ENCODE measurements at places on chromosomes 11 and 22.

DNA sequence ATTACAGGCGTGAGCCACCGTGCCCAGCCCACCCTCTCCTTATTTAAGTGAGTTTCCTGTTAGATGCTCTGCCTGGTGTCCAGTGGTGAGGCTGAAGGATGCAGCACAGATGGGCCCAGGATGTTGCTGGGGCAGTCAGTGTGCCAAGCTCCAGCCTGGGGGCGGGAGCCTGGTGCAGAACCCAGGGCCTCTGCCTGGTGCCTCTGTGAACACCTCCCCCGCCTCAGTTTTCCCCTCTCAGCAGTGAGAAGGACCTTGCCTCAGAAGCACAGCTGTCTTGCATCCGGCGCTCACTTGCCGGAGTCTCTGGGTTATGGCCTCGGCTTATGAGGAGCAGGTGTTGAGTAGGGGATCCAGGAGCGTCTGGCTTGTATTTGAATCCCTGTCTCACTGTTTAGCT is 116.2 kb downstream of the KIAA1671 start:
- peak; percentile 71 for DNase-seq

DNA sequence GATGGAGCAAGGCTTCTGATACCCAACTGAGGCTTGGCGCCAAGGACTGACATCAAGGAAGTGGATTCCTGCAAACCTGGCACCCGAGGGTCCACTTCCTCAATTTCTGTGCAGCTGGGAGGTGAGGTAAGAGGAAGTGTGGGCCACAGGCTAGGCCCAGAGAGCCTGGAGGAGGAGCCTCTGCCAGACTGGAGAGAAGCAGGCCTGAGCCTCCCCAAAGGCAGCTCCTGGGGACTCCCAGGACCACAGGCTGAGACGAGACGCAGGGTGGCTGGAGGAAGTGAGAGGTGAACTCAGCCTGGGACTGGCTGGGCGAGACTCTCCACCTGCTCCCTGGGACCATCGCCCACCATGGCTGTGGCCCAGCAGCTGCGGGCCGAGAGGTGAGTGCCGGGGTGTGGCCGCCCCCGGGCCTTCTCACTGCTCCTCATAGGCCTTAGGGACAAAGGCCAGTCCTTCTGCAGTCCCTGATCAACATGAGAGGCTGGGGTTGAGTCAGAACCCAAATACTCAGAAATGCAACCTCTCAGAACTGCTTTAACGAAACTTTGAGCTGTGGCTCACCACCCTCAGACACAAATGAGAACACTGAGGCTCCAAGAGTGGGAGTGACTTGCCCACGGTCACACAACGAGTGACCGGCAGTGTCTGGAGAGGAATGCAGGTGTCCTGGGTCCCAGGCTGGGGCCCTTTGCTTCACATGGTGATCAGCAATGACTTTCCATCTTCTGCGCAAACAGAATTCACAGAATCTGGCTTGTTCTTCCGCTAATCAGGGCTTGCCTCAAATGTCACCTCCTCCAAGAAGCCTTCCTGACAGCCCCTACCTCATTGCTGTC is at the start of gene NCF4:
NCF4 (plus strand) TSS at position 186 of the 839 bp plus-strand sequence; CDS start at position 352, 166 bp downstream.
- DNase-seq, result peak; percentile 76

- DNase-seq, result no peak
These were observed 23.9 kb upstream of the MICAL2 start for GRCh38 chr11:12086271-12087074.

- DNase-seq, result no peak
These were observed 21.4 kb downstream of the USP35 start for GRCh38 chr11:78210000-78210608.

GRCh38 chr11:61140416-61140815 is 20.8 kb downstream of the VPS37C start:
- no peak for DNase-seq

GRCh38 chr11:115421352-115421991 is 82.7 kb downstream of the CADM1 start:
- no peak for DNase-seq

DNA sequence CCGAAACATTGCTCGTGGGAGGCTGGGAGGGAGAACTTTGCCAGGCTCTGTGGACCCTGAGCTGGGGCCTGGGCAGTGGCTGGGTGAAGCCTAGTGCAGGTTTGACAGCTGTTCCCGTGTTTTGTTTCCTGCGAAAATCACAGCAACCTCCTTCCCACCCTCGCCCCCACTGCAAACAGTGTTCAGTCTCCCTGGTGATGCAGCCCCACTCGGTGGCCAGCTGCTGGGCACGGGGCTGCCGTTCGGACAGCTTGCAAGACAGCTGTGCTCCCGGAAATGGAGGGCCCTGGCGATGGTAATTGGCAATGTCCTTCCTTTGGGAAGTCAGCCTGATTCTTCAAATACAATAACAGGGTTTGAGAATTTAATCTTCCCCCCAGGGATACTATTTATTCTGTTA is 10.4 kb upstream of the GAL start:
- DNase-seq, result no peak

GRCh38 chr11:13065200-13065787 is 56.2 kb downstream of the RASSF10 start:
- DNase-seq, result no peak

DNA sequence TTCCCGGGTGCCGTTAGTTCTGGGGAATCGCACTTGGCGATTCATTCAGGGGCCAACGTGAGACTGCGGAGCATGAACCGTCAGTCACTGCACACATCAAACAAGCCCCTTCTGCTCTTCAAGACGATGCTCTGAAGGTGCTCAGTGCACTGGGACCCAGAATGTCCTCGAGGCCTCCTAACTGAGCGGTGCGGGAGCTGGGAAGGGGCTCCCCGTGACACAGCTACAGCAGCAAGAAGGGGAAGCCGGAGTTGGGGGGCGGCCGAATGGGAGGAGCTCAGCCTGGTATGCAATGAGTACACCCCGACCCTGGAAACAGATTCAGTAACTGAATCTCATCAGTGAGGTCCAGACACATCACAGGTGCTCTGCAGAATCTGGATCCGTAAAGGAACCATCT is 150.8 kb downstream of the SHANK2 start:
- no peak for DNase-seq

DNA sequence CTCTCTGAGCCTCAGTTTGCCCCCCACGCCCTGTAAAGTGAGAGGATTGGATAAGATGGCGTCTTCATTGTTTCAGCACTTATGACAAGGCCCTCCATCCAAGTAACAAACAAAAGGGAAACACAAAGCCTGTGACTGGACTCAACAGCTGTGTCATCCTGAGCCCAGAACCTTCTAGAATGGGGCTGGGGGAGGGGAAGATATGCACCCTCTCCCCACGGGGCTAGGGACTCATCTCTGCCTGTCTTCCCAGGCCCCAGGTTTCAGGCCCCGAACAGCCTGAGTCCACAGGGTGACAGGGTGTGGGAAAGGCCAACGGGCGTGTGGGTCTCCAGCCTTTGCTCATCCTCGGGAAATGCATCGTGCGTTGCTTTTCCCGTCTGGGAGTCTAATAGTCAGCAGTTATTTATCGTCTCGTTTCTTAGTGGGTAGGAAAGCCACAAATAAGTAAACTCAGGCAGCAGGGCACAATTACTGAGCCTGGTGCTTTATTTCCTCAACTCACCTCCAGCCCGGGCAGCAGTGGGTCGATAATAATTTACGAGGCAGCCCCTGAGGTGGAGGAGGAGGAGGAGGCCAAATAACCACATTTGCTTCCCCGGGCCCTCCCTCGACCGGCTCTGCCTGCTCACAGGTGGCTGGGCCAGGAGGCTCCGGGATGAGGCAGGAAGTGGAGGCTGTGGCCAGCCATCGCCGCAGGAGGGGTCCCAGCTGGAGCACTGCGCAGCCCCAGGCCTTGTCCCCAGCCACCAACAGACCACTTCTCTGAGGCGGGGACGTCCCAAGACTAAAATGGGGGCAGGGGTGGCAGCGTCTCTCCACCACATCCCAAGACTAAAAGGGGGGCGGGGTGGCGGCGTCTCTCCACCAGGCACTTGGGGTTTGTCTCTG is 54.4 kb downstream of the FLRT1 start:
- DNase-seq, result no peak

- peak; percentile 38 for DNase-seq
These were observed at the start of gene CYB5R2 for GRCh38 chr11:7672960-7673723. Gene CYB5R2, minus strand, starts transcription at chr11:7673500. Its CDS starts 675 bp downstream, at chr11:7672825.

- no peak for DNase-seq
These were observed 4.3 kb downstream of the CBX7 start for GRCh38 chr22:39148026-39148726.

GRCh38 chr11:16382638-16383380 is 26.5 kb upstream of the SOX6 start:
- DNase-seq, result no peak

DNA sequence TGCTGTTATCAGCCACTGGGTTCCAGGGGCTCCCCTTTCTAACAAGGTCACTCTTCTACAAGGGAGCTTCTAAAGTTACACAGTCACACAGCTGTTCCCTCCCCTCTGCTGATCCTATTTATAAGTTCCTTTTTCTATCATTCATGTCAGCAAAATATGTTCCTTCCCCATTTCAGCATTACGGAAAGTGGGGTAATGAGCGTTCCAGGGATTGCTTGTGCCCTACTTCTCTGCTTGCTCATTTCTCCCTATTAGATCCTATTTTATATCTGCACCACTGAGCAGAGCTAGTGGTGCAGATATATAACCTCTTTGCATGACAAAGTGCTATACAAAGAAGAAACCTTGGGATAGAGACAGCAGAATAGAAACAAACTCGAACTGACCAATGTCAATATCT is 22.7 kb upstream of the PLEKHB1 start:
- DNase-seq, result no peak

GRCh38 chr22:21666786-21667185 is 974 bp downstream of the PPIL2 start:
- DNase-seq, result no peak

DNA sequence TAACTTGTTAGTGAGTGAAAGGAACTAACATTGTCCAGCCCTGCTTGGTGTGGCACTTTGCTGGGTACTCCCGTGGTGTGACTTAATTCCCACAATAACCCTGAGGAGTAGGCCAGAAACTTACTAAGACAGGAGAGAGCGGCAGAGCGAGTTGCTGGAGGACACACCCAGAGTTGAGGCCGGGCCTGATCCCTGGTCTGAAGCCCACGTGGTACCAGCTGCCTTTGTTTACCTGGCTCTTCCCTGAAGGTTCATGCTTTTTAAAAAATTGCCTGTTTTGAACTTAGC is 594 bp downstream of the MPST start:
- no peak for DNase-seq

- no peak for DNase-seq
These were observed 74.1 kb downstream of the COMMD9 start for GRCh38 chr11:36214976-36215692.

Measured in activated CD4-positive, alpha-beta memory T cell treated with anti-CD3 and anti-CD28 coated beads for 36 hours (primary cell).